Upper lobe of right lung (tissue), 1 donor: ENCODE measurements at places on chromosomes 11 and 22. TPM values are rescaled to one million over a fixed set of nuclear protein-coding genes. Genes with fewer than 3 reads are reported as not detected.

The SERPINH1 gene
- 152 TPM for total RNA-seq

The NUP98 gene
- total RNA-seq = 80.5 TPM

GRCh38 chr11:13480198-13480597 lies 15.6 kb downstream of the PTH start:
- DNase-seq = no peak

GRCh38 chr22:30890686-30891442 lies 77.7 kb downstream of the MORC2 start:
- DNase-seq = peak; percentile 66

GRCh38 chr11:116192509-116193210 lies 580.1 kb downstream of the BUD13 start:
- no peak for DNase-seq

GRCh38 chr11:11227296-11228085 lies 125.6 kb downstream of the CSNK2A3 start:
- DNase-seq = no peak

DNA sequence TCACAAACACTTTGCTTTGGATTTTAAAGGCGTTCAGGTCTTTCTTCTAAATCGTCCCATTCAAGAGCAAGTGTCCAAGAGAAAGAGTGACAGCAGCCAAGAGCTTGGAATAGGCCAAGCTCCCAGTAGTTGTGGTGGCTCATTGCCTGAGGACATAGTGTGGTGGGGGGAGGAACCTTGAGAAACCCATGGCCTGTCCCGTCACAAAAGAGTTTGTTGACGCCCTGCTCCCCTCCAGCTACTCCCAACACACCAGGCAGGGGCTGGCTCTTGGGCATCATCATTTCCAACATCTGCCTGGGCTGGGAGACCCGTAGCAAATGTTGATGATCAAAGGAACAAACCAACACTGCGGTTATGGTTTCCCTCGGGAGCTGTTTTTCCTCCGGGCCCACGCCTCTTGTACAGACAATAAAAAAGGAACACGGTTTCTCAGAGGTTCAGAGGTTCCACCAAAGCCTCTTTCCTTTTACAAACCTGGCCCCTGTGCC lies 20.8 kb downstream of the FADS3 start:
- DNase-seq = no peak

DNA sequence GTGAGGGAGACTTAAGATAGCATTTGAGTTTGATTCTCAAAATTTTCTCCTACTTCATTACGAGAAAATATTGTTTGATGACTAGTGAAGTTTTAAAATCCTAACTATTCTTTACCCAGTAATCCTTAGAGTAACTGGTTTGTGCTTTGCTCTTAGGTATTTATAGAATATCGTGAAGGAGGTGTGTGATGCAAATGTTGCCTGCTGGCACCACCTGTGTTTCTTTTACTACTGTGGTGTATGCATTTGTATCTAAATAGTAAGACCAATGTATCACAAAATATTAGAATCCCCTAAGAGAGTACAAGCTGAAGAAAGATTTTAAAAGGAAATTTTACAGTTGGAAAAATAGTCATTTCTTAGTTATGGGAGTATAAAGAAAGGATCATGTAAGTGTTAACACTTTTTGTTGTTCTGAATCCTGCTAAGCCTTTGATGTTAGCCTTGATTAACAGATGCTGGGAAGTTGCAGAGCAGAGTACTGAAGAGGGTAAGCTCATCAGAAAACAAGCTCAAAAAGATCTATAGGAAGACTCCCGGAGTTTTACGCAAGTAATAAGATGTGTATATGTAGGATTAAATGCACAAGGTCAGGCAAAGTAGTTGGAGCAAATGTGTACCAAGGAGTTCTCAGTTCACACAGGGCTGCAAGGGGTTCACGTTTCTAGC lies 102.2 kb upstream of the SLC6A5 start:
- no peak for DNase-seq

DNA sequence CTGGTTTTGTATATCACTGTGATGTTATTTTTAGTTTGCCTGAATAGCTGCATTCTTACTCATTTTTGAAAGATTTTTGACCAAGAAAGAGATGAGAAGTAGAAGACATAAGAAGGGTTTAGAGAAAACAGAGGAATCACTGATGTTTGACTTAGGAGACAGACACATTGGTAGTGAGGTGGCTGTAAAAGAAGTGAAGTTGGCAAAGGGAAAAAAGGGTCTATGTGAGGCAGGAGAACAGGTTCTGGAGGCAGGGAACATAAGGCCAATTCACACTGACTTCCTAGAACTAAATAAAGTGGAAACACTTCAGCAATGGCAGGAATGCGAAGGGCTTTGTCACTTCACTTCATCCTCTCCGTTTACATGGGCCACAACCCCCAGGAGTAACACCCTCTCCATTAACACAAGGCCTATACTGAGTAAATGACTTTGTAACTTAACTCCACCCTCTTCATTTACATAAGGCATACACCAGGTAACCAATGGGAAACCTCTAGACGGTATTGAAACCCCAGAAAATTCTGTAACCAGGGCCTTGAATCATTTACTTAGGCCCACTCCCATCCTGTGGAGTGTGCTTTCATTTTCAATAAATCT lies 36.5 kb downstream of the CTSC start:
- DNase-seq = no peak

- peak; percentile 80 for DNase-seq
Measured at GRCh38 chr22:38706101-38706900, 557 bp downstream of the GTPBP1 start.
